Epithelial cell of proximal tubule (primary cell): ENCODE measurements at places on chromosomes 2 and 18.

GRCh38 chr2:9765611-9766531, 77.4 kb upstream of the TAF1B start:
- DNase-seq = no peak

GRCh38 chr2:229714080-229714735, at the start of gene DNER:
Gene DNER, minus strand, starts transcription at chr2:229714555. Its CDS starts 132 bp downstream, at chr2:229714423.
- DNase-seq = no peak

GRCh38 chr18:74818516-74819175, 221.0 kb downstream of the ZNF407 start:
- DNase-seq = no peak

GRCh38 chr2:237540823-237541222, 25.6 kb upstream of the PRLH start:
- DNase-seq = no peak

DNA sequence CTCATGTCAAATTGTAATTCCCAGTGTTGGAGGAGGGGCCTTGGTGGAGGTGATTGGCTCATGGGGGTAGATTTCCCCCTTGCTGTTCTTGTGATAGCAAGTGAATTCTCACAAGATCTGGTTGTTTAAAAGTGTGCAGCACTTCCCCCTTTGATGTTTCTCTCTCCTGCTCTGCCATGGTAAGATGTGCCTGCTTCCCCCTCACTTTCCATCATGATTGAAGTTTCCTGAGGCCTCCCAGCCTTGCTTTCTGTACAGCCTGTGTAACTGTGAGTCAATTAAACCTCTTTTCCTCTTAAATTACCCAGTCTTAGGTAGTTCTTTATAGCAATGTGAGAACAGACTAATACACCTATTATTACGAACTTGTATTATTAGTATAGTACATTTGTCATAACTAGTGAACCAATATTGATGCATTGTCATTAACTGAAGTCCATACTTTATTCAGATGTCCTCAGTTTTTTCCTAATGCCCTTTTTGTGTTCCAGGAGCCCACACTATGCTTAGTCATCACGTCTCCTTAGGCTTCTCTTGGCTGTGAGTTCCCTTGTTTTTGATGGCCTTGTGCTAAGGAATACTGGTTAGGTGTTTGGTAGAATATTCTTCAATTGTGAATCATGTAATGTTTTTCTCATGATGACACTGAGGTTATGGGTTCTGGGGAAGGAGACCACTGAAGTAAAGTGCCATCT, 4.5 kb upstream of the MAP3K2 start:
- DNase-seq = no peak
